Natural killer cell (primary cell): ENCODE measurements at places on chromosomes 7 and 10. TPM values are rescaled to one million over a fixed set of nuclear protein-coding genes. Genes with fewer than 3 reads are reported as not detected.

DNA sequence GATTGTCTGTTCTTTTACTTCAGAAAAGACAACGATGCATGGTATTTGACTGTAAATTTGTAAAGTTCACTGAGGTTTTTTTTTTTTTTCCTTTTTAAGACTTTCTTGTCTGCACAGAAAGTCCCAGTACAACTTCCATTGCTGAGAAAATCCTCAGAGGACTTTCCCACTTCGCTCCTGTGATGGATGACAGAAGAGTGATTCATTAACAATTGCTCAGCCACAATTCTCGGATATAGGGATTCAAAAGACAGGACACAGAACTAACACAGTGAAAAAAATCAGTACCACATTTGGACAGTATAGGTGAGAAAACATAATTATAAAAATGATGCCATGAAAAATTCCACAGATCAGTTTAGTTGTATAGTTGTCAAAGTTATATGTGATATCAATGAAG, 48.0 kb downstream of the SEC23IP start:
- DNase-seq: no peak
- H3K27me3 ChIP-seq: no peaks in the 10 kb centered on the region
- no peak overlapping the region for H3K4me3 ChIP-seq
- peaks cover 47% of the 10 kb centered on the region for H3K36me3 ChIP-seq
- H3K4me1 ChIP-seq: no peaks in the 10 kb centered on the region

GRCh38 chr7:105016709-105017656, 3.0 kb downstream of the KMT2E start:
- H3K4me3 ChIP-seq: peak overlapping the region; percentile 97
- H3K4me1 ChIP-seq: peaks cover 14% of the 10 kb centered on the region
- DNase-seq: no peak
- no peaks in the 10 kb centered on the region for H3K27me3 ChIP-seq
- peak overlapping the region; percentile 99 for H3K27ac ChIP-seq
- H3K36me3 ChIP-seq: no peaks in the 10 kb centered on the region

DNA sequence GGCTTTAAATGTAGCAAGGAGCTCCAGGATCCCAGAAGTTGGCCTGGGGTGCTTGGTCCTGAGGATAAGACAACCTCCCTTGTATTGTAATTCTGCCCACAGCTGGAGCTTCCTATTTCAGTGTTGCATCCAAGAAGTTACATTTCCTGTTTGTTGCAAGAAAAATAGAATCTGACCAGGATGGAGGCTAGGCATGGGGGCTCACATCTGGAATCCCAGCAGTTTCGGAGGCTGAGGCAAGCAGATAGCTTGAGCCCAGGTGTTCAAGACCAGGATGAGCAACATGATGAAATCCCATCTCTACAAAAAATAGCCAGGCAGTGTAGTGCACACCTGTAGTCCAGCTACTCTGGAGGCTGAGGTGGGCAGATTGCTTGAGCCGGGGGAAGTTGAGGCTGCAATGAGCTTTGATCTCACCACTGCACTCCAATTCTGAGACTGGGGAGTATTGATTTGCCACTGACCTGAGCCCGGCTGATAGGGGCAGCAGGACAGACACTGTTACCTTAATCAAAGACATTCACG, 766 bp upstream of the ITIH2 start:
- no peaks in the 10 kb centered on the region for H3K4me1 ChIP-seq
- H3K4me3 ChIP-seq: no peak overlapping the region
- DNase-seq: no peak
- H3K36me3 ChIP-seq: no peaks in the 10 kb centered on the region
- H3K27me3 ChIP-seq: peaks cover 4% of the 10 kb centered on the region

- H3K36me3 ChIP-seq: no peaks in the 10 kb centered on the region
- no peaks in the 10 kb centered on the region for H3K4me1 ChIP-seq
- H3K4me3 ChIP-seq: no peak overlapping the region
Observed at GRCh38 chr7:30814700-30815387, 43.6 kb downstream of the MINDY4 start.

DNA sequence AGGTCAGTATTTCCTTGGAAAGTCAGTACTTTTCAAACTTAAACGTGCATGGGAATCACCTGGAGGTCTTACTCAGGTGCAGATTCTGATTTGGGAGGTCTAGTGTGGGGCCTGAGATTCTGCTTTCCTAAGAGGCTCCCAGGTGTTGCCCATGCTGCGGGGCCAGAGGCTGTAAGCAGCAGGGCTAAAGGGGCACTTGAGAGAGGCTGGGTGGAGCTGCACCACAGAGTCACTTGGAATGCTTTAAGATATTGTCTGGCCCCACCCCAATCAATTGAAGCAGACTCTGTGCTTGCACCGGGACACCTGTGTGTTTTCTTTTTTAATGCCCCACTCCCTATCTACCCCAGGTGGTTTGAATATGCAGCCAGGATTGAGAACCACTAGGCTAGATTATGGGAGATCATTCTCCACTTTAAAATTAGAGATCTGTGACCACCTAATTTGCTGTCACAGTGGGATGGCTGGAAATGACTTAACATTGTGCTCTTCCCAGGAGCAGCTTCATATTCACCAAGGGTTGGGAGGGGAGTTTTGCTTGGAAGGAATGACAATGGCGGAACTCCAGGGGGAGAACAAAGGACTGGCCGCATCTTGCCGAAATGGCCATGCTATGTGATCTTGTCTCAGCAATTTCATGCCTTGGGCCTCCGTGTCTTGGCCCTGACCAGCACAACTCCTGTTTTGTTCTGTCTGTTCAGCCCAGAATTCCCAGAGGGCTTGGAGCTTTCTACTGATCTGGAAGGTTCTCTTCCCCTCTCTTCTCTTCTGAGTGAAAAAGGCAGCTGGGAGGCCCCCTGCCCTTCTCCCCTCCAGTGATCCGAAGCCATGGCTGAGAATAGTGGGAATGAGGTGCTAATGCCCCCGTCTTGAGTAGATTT, 80.2 kb downstream of the FAM241B start:
- H3K27ac ChIP-seq: no peak overlapping the region
- no peak for DNase-seq
- no peaks in the 10 kb centered on the region for H3K36me3 ChIP-seq
- no peaks in the 10 kb centered on the region for H3K27me3 ChIP-seq

GRCh38 chr7:130387628-130388403, 7.5 kb downstream of the CPA1 start:
- no peak for DNase-seq
- H3K27ac ChIP-seq: no peak overlapping the region
- no peaks in the 10 kb centered on the region for H3K27me3 ChIP-seq
- no peaks in the 10 kb centered on the region for H3K4me1 ChIP-seq
- no peaks in the 10 kb centered on the region for H3K36me3 ChIP-seq

DNA sequence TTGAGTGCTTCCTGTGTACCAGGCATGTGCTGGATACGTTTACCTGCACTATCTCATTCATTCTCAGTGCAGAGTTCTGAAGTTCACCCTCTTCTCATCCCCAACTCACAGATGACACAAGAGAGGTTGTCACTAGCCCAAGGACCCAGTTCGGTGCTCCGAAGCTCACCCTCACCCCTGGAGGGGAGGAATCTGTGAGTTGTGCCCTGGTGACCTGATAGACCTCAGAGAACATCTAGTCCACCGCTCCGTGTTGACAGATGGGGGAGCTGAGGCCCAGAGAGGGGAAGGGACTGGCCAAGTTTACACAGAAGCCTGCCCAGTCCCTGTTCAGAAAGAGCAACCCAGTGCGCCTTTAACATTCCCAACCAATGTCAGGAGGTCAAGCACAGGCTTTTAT, 44.8 kb upstream of the EMX2 start:
- H3K4me3 ChIP-seq: no peak overlapping the region
- no peak for DNase-seq
- no peak overlapping the region for H3K27ac ChIP-seq
- no peaks in the 10 kb centered on the region for H3K4me1 ChIP-seq
- H3K27me3 ChIP-seq: no peaks in the 10 kb centered on the region

DNA sequence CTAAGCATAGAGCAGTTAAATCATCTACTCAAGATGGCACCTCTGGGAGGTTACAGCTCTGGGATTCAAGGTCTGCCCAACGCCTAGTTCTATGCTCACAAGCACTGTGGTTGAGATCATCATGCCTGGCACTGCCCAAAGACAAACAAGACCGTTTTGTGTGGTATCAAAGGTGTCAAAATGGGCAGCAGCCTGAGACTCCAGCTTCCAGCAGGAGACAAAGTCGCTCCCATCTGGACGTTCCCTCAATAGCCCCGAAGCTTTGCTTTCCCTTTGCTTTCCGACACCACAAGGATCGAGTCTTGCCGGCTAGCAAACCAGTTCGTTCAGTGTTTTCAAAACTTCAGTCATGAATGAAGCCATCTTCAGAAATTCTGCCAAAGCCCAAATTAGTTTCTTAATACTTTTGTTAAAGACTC, 5.1 kb downstream of the HABP2 start:
- no peaks in the 10 kb centered on the region for H3K36me3 ChIP-seq
- no peak overlapping the region for H3K27ac ChIP-seq
- DNase-seq: no peak
- H3K4me1 ChIP-seq: no peaks in the 10 kb centered on the region

DNA sequence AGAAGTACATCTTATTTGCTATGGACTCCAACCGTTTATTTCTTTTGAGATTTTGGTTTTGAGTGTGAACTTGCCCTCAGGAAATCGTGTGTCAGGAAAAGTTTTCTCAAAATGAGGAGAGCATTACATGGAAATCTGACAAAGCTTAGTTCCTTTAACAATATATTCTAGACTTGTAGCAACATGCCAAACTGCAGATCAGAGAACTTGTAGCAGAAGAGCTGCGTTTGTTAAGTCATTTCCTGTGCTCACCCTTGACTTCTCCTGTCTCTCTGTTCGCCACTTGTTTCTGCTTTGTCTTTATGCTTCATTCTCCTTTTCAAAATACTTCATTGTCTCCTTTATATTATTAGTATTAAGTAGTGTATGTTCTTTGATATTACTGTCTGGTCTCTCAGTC, 116.6 kb upstream of the FOXP2 start:
- no peak overlapping the region for H3K4me3 ChIP-seq
- H3K4me1 ChIP-seq: no peaks in the 10 kb centered on the region
- H3K36me3 ChIP-seq: no peaks in the 10 kb centered on the region
- H3K27me3 ChIP-seq: no peaks in the 10 kb centered on the region
- H3K27ac ChIP-seq: no peak overlapping the region

GRCh38 chr7:17298840-17299482, 509 bp downstream of the AHR start:
- peak; percentile 52 for DNase-seq
- peak overlapping the region; percentile 76 for H3K4me3 ChIP-seq
- no peaks in the 10 kb centered on the region for H3K27me3 ChIP-seq

DNA sequence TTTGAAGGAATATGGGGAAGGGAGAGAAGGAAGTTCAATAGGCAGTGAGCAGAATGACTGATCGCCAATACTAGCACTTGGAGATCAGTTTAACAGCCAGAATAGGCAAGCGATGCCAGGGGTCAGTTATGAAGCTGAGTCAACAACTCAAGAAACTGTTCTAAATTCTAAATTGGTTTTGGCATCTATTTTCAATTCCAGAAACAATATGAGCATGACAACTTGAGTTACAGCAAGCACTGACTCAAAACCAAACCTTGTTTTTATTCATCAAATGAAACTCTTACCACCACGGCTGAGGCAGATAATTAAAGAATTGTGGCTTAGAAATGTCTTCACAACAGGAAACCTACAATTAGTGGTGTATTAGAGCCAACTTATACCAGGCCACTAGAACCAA, 180.5 kb upstream of the ASAH2 start:
- DNase-seq: peak; percentile 15
- H3K4me3 ChIP-seq: no peak overlapping the region
- no peak overlapping the region for H3K27ac ChIP-seq

DNA sequence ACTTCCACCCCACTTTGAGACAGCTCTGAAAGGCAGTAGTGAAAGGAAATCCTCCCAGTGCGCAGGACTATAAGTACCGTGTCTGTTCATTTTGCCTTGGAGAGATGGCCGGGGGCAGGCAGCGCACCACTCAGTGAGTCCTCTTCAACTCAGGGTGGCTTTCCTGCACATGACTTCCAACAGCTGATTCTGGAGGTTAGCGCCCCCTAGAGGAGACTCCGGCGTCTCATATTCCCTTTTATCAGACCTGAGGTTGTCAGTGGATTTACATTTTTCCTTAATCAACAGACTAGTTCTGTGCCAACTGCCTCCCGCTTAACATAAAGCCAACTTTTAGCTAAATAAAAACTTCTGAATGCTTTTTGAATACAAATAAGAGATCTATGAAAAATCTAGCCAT, 101.0 kb downstream of the HERPUD2 start:
- no peak overlapping the region for H3K4me3 ChIP-seq
- no peaks in the 10 kb centered on the region for H3K27me3 ChIP-seq
- no peaks in the 10 kb centered on the region for H3K4me1 ChIP-seq
- no peak overlapping the region for H3K27ac ChIP-seq
- DNase-seq: no peak

DNA sequence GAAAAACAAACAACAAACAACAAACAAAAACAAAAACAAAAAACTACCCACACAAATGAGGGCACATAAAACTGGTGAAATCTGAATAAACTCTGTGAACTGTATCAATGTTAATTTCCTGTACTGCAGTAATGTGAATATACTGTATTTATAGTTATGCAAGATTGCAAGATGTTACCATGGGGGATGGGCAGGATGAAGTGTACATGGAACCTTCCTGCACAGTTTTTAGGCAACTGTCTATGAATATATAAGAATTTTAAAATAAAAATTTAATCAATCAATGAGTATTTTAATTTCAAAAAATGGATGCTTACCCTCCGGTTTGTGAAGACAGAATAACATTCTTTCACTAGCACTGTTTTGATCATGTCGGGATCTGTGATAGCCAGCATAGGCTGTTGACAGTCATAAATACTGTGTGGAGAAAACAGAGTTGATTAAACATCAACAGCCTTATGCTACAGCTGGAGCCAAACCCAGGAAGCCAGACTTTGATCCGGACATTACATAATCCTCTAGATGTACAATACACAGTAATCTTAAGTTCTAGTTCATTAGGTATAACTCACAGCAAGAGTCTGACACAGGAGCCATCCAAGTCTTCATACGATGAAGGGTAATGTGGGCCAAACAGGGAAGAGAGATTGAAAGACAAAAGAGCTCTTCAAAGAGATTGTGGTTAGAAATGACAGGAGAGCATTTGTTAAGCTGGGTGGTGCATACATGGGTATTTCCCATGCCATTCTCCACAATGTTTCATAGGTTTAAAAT, 14.8 kb downstream of the CYP3A7 start:
- H3K4me3 ChIP-seq: no peak overlapping the region
- no peak overlapping the region for H3K27ac ChIP-seq
- H3K27me3 ChIP-seq: no peaks in the 10 kb centered on the region
- peak; percentile 31 for DNase-seq
- no peaks in the 10 kb centered on the region for H3K36me3 ChIP-seq

- H3K36me3 ChIP-seq: no peaks in the 10 kb centered on the region
- no peaks in the 10 kb centered on the region for H3K4me1 ChIP-seq
- H3K4me3 ChIP-seq: no peak overlapping the region
- no peak overlapping the region for H3K27ac ChIP-seq
Observed at GRCh38 chr10:37703114-37703513, 154.3 kb downstream of the ZNF248 start.

GRCh38 chr10:97895915-97896314, 46.3 kb downstream of the GOLGA7B start:
- no peak overlapping the region for H3K4me3 ChIP-seq
- no peaks in the 10 kb centered on the region for H3K36me3 ChIP-seq
- H3K27ac ChIP-seq: no peak overlapping the region
- H3K4me1 ChIP-seq: no peaks in the 10 kb centered on the region
- peaks cover 2% of the 10 kb centered on the region for H3K27me3 ChIP-seq

The NODAL gene
- total RNA-seq: not detected

The SSBP1 gene
- 112 TPM for total RNA-seq

The ZNF804B gene
- total RNA-seq: not detected

The EPHB6 gene
- 6.5 TPM for total RNA-seq

The C10orf62 gene
- 0.32 TPM for total RNA-seq

The SNCG gene
- total RNA-seq: not detected

The FOXI2 gene
- not detected for total RNA-seq

The LRRC18 gene
- not detected for total RNA-seq

The CHST3 gene
- not detected for total RNA-seq

The HPS1 gene
- 103 TPM for total RNA-seq

The PRKAR1B gene
- 2.4 TPM for total RNA-seq

The MINDY4 gene
- 1.1 TPM for total RNA-seq

The PLXDC2 gene
- 22.9 TPM for total RNA-seq
